ENCODE measurements at places on chromosomes 13 and 19.

- DNase-seq: no peak
Measured at GRCh38 chr19:54415208-54415900, at the start of gene TTYH1. TSS of gene TTYH1 (plus strand) at chr19:54415464. CDS start at chr19:54415553, 89 bp downstream.

- DNase-seq: no peak
Measured at GRCh38 chr13:41326661-41327060, 15.6 kb downstream of the NAA16 start.

- peak; percentile 92 for DNase-seq
Measured at GRCh38 chr19:51570962-51571575, at the start of gene ZNF175. TSS of gene ZNF175 (plus strand) at chr19:51571283. CDS start at chr19:51573330, 2,047 bp downstream.

DNA sequence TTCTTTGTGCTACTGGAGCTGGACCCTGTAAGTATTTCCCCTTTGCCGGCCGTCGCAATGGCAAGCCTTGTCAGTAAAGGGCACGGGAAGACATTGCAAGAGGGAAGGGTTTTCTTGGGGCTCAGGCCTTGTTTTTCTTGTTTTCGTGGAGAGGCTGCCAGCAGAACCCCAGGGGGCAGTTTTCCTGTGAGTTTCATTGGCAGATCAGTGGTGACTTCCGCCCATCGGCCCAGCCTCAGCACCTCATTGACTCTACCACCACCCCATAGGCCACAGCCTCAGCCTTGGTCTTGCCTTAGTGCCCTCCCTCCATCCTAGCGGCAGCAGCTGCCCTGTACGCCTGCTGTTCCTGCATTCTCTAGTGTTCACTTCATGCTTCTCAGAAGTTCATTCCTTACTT is 61.5 kb downstream of the GJA3 start:
- no peak for DNase-seq

DNA sequence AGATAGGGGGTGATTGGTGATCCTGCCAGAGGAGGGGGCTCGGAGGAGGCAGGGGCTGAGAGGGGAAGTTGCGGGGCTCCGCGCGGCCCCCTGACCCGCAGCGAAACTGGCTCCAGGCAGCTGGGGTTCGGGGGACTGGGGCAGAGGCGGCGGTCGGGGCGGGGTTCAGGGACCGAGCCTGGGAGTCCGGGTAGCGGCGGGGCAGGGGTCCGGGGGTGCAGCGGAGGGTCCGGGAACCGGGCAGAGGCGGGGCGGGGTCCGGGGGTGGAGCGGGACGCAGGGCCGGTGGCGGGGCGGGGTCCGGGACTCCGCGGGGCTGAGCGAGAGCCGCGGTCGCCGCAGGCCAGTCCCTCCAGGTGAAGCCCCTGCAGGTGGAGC is 1.2 kb downstream of the MADCAM1 start:
- no peak for DNase-seq

GRCh38 chr19:8566855-8567254 is 10.4 kb downstream of the MYO1F start:
- DNase-seq: no peak

GRCh38 chr13:19810996-19811881 is 28.5 kb upstream of the PSPC1 start:
- DNase-seq: no peak

DNA sequence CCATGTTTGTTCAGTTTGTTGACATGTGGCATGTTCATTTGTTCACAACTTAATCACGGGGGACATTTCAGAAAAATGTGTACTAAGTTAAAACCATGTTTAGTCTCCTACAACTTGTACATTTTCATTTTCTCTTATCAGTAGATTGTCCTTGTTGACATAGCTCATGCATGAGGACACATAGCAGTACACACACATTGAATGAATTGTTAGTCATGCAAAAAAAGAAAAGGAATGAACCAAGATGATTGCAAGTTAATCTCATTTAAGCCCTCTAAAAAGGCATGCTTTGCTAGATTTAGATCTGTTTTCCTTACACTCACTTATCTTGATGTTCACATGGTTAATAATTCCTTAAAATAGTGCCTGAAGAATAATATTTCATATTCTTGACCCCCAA is 38.2 kb upstream of the AKAP11 start:
- DNase-seq: no peak

Measured in AG09319 (cell line).